ENCODE measurements at places on chromosomes 6 and 20. TPM values are rescaled to one million over a fixed set of nuclear protein-coding genes. Genes with fewer than 3 reads are reported as not detected.

DNA sequence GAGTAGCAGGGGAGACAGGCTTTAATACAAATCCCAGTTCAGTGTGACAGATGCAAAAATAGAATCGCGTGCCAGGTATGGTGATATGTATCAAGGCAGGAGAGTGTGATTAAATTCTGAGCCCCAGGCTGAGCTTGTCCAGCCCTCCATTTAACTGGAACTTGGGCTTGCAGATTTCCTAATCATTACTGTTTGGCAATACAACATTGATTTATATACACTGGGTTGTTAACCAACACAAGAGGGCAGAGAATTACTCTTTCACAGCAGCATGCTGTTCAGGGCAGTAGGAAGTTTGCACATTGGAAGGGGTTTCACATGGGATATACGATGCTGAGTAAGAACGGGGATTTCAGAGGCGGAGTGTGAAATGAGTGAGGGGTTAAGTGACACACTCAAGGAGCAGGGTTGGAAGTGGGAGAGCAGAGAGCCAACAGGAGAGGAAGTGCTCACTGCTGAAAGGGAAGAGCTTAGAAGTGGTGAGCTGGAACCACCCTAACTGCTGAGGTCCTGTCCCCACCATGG, 70.8 kb upstream of the ATXN1 start:
- DNase-seq, result no peak

- DNase-seq, result no peak
Measured at GRCh38 chr6:65760285-65760684, 53.3 kb upstream of the EYS start.

- DNase-seq, result no peak
Measured at GRCh38 chr6:156697225-156697830, 79.8 kb upstream of the ARID1B start.

DNA sequence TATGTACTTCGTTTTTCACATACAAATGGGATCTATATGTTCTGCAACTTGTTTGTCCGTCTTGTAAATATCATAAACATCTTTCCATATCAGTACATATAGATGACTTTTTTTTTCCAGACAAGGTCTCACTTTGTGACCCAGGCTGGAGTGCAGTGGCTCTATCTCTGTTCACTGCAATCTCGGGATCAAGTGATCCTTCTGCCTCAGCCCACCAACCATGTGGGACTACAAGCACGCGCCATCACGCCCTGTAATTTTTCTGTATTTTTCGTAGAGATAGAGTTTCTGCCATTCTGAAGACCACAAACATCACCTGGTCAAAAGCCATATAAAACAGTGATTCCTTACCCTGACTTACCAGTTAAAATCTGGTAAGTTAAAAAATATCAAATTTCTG, 37.7 kb upstream of the SYNCRIP start:
- DNase-seq, result no peak

- no peak for DNase-seq
Measured at GRCh38 chr6:35788423-35788982, 7.7 kb downstream of the CLPSL1 start.

DNA sequence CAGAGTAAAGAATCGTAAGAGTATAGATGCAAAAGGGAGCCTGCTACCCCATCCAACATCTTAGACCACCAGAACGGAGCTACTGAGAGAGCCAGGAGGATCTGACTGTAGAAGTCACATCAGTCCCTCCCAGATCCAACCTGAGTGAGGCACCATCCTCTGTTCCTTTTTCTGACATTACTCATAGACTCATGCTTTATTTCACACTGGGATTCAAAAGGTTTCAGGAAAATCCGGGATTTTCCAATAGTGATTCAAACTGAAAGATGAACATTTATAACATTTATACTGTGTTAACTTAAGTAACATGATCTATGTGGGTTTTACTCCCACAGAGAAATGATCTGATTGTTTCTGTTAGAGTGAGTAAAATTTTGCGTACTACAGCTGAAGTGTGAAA, 868.6 kb upstream of the GJE1 start:
- DNase-seq, result no peak

DNA sequence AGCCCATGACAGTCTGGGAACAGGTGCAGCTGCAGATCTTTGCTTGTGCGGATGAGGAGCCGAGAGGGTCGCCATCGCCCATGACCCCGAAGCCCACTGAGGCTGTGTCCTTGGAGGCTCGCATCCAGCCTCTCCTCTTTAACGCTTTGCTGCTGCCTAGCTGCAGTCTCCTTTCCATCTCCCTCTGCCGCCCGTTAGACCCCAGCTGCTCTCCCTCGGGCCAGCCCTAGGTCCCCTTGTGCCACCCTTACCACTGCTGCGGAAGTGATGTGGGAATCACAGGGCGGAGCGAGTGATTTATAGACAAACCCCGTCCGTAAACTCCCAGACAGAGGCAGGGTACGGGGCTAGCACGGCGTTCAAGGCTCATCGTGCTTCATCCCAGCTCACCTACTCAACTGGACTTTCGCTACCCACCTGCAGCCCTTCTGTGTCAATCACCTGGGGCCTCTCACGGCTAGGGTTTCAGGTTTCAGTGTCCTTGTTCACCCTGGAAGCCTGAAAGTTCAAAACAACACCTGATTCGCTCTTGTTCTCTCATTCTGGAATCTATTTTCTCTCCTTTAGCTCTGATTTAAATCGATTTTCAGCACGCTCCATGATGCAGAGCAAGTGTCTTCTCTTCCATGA, 76.1 kb downstream of the PAX1 start:
- no peak for DNase-seq

DNA sequence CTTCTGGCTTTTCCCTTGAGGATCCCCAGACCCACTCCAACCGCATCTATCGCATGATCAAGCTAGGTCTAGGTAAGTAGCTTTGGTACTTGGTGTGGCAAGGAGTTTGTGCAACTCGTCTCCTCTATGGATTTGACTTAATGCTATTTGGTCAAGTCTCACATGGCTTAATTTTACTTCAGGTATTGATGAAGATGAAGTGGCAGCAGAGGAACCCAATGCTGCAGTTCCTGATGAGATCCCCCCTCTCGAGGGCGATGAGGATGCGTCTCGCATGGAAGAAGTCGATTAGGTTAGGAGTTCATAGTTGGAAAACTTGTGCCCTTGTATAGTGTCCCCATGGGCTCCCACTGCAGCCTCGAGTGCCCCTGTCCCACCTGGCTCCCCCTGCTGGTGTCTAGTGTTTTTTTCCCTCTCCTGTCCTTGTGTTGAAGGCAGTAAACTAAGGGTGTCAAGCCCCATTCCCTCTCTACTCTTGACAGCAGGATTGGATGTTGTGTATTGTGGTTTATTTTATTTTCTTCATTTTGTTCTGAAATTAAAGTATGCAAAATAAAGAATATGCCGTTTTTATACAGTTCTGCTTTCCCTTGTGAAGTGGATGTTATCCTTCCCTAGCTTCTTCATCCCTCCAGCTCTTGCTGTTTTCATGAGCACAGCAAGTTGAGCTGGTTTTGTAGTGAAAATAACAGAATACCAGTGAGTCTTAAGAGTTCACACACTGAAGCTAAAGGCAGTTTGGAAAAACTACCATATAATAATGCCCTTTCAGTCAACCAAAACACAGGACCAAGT, 3.8 kb downstream of the SLC35B2 start:
- no peak for DNase-seq

DNA sequence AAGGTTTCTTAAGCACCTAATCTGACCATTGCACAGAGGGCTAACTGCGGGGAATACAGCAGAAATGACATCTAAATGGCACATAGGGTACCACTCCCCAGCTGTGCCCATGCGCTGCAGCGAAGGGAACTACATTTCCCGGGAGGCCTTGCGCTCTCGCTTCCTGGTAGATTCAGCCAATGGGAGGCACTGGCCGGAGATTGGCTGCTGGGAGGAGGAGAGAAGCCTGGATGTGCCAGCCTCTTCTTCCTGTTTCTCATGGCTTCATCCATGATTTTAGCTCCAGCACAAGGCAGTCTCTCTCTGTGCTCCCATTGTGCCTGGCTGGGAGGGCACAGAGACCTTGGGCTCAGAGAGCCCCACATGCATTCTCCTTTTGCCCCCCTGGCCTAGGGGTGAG, 101.7 kb upstream of the FOXA2 start:
- no peak for DNase-seq

GRCh38 chr20:60036746-60037499, 78.7 kb downstream of the CDH26 start:
- no peak for DNase-seq

- peak; percentile 71 for DNase-seq
Measured at GRCh38 chr6:34390531-34391472, 1.7 kb downstream of the NUDT3 start.

GRCh38 chr6:143902827-143903226, 38.6 kb downstream of the ZC2HC1B start:
- no peak for DNase-seq

DNA sequence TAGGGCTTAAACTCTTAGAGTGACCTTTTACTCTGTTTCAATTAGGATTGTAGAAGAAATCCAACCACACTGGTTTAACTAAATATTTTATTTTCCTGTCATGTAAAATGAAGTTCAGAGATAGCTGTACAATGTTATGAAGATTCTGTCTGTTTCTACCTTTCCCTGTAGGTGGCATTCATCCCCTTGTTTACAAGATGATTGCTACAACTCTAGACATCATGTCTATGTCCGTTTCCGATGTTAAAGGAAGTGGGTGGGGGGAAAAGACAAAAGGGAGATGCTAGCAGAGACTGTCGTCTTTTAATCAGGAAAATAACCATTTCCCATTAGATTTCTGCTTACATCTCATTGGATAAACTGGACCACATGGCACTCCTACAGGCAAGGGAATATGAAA, 30.9 kb upstream of the RIMS1 start:
- no peak for DNase-seq

GRCh38 chr20:46970937-46971630, 76.4 kb downstream of the EYA2 start:
- no peak for DNase-seq

- DNase-seq, result no peak
Measured at GRCh38 chr20:2108987-2109386, 7.4 kb downstream of the STK35 start.

DNA sequence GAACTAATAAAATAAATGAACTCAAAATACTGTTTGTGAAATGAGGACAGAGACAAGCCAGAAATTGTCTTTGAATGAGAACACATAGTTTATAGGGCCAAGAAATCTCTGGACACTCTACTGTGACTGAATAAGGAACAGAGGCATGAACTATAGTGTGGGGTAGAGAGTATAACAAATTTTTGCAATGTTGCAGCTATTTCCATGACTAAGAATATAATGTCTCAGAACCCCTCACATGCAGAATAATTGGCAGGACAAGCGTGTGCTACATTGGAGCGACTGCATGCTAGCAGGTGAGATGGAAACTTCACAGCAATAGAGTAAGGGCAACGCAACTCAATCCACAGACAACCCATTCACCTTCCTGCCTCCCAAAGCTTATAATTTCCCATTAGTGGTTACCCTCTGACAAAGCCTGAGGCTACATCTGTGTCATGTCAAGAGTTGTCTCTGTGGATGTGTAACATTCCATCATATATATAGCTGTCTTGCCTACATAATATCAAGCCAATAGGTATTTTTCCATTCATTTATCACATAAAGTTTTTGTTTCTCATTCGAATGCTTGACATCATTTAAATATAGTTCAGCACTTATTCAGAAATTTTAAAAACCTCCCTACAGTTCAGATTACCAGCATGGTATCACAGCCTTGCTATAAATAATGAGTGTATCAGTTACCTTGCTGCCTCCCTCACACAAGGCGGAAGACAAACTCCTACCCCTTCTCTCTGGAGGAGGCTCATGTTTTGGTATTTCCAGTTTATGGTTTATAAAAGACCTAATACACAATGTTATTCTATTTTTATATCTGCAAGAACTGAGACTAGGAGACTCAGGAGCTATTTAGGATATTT, 47.9 kb upstream of the ECHDC1 start:
- DNase-seq, result no peak

GRCh38 chr20:35410613-35411012, 1.2 kb downstream of the UQCC1 start:
- no peak for DNase-seq

DNA sequence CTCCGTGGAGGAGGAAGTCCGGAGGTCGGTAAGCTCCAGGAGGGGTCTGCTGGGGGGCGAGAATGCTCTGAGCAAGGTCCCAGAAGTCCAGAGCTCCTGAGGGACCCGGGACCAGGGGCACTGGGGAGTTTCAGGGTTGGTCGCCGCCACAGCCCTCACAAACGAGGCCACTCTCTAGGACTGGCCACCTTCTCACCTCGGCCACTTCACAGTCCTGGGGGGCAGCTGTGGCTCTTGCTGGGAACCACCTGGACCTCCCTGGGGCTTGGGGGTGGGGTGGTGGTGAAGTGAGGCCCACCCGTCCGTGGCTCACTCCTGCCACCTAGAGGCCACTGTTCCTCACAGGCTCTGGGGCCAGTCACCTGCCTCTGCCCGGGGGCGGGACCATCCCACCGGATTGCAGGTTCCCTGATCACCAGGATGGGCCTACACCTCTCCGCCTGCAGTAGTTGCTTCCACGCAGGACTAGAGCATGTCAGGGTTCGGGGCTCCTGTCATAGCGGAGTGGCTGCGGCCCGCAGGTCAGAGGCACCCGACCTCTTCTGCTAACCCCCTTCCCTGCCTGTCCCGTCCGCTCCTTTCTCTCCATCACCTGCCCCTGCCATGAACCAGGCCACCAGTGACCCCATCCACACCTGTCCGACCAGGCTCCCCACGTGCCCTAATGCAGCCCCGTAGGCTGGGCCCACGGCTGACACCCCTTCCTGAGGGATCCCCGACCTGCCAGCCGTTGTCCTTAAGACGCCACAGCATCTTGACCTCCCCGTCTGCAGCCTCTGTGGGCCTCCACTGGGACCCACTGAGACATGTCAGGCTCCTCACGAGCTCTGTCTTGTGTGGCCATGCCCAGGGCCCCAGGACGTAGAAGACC, 5.1 kb upstream of the TCEA2 start:
- DNase-seq, result peak; percentile 90

SPAG4 gene
- total RNA-seq, result 1.6 TPM

MUC22 gene
- 0.14 TPM for total RNA-seq

TGM3 gene
- not detected for total RNA-seq

TRAPPC3L gene
- total RNA-seq, result not detected

TMEM74B gene
- total RNA-seq, result 2.9 TPM

CLVS2 gene
- total RNA-seq, result not detected

FAM217A gene
- total RNA-seq, result not detected

RAMACL gene
- total RNA-seq, result 0.43 TPM

Measured in Right ventricle myocardium inferior (tissue), 1 donor.